Activated CD4-positive, alpha-beta T cell treated with anti-CD3 and anti-CD28 coated beads, Interleukin-2, amount 50 U/mL, for 1 hour (primary cell): ENCODE measurements at places on chromosomes 3 and 15.
A peak's percentile ranks its signal among the peaks of the same experiment; 100 is the strongest.

DNA sequence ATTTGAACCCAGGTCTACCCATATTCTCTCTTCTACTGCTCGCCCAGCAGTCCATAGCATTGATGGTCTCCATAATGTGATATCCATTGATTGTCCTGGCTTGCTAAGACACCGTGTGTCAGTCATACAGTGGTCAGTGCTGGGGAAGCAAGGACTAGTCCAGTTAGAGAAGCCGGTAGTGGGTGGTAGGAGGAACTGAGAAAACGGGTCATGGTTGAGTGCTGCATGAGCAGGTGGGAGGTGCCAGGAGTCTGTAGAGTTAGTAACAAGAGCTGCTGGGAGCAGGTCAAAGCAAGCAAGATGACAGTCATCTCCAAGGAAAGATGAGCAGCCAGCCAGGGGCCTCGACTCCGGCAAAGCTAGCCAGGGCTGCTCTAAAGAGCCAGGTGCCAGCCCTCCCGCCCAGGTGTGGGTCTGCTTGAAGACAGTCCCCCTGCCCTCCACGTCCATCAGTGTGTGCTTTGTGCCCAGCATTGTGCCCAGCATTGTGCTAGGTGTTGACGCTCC lies 29.5 kb upstream of the USP3 start:
- no peak for DNase-seq

DNA sequence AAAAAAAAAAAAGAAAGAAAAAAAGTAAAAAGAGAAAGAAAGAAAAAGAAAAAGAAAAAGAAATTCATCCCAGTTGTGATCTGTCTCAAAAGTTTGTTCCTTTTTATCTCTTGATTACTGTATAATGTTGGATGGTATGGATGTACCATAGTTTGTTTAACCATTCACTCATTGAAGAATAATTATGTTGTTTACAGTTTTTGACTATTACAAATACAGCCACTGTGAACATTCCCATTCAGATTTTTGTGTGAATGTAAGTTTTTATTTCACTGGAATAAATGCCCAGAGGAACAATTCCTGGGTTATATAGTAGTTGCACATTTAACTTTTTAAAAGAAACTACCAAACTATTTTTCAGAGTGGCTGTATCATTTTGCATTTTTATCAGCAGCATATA lies 10.3 kb upstream of the CCR8 start:
- no peak for DNase-seq

- DNase-seq, result no peak
Observed at GRCh38 chr3:134459562-134459961, 26.2 kb downstream of the ANAPC13 start.

DNA sequence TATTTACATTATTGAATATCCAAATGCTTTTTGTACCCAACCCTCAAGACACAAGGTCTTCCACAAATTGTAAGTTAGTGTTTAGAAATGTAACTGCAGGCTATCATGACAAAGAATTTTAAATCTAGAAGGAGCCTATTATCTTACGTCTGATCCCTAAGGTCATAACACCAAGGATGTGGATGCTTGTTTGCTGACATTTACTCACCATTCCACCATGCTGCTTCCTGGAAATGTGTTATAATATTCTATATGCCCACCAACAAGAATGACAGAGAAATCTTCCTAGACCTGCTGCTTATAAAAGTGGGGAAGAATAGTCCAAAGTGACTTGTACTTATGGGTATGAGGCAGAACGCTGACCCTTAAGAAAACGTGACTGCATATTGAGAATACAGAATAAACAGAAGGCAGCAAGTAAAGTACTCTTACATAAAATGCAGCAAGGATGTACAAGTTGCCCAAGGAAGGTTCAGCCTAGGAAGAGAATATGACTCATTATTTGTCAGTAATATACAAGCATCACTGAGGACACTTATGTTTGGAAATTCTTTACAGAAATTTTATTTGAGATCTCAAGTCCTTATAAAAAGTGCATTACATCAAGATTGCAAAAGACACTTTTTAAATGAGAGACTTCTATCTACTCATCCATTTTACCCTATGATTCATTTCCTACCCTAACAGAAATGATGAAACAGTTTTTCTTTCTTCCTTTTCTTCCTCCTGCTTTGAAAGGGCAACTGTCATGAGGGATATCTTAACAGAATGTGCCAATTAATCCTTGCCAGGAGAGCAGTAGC lies 59.6 kb downstream of the ESYT3 start:
- DNase-seq, result no peak

GRCh38 chr15:60548101-60548500 lies 69.2 kb upstream of the ICE2 start:
- DNase-seq, result peak; percentile 44

DNA sequence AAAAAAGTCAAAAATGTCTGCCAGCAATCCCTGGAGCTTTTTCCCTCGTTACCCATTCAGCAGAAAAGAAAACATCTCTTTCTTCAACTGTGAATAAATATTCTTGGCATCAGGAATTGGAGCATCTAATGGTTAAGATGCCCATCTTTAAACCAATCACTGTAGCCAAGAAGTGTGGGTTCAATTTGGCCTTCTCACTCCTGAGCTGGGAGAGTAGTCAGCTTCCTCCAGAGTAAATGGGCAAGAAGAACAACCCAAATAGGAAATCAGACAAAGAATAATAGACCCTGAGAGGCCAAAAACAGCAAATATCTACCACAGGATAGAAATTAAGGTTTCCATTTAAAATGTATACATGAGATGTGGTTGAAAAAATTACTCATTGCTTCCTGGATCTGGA lies 508.0 kb upstream of the MDFIC2 start:
- DNase-seq, result no peak

- no peak for DNase-seq
Observed at GRCh38 chr15:68431037-68431791, 749 bp downstream of the ITGA11 start.

GRCh38 chr3:181933052-181933618 lies 221.4 kb downstream of the SOX2 start:
- DNase-seq, result no peak

GRCh38 chr3:168117853-168118313 lies 22.2 kb upstream of the GOLIM4 start:
- no peak for DNase-seq

- no peak for DNase-seq
Observed at GRCh38 chr3:170228093-170228766, 6.0 kb downstream of the PRKCI start.

GRCh38 chr3:43760938-43761337 lies 70.2 kb downstream of the ABHD5 start:
- DNase-seq, result no peak

DNA sequence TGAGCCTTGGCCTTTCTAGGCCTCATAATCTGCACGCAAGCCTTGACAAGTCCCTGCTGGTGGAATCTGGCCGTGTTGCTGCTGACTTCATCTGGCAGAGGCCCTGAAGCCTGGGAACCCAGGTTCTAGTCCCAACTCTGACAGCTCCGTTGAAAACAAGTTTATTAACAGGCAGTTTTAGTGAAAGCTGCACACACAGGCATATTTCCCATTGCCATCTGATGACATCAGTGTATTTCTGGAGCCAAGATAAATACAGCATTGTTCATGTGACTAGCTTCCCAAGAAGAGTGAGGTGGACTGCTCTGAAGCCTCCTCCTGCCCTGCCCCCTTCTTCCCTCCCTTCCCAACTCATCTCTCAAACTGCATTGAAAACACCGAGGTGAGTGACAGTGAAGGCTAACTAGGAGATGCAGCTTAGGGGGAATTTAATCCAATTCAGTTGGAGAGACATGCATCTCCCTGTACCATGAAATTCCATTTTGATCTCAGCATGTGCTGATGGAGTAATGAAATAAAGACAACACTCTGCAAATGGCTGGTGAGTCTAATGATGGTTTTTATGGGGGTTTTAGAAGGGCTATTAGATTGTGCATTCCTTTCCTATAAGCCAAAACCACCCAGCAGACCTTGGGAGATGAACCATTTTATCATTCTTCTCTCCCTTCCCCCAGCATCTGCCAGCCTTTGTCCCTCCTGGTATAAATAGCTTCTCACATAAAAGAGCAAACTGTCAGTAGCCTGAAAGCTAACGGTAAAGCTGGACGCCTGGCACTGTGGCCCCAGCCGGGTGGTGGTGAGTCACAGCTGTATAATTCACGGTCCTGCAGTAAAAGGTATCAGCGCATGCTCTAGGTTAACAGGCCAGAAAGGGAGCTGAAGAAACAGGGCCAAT lies 38.0 kb downstream of the PRICKLE2 start:
- DNase-seq, result no peak

DNA sequence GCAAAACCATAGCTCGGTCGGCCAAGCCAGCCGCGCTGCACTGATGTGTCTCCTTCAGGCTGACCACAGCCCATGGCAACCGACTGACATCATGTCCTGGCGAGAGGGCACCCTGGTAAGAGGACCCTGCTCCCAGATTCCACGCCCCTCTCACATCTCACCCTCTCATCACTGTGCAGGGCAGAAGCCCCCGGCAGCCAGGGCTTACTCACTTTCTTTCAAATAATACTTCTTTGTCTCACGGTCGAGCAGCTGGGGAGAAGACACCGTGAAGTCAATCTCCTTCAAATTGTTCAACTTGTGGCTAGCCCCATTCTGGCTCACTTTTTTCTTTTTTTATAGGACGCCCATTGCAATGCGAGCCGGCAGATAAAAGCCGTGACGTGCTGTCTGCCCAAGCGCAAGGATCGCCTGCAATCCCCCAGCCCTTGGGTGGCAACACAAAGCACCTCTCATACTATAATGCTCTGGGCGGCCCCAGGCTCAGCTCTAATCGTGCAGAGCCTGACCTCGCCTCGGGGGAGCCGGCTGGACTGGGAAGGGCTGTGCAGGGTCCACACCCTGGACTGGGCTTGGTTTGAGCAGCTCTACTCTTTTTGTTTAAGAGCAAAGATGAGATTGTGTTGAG lies 33.6 kb downstream of the VGLL4 start:
- DNase-seq, result no peak

GRCh38 chr3:72390841-72391240 lies 457.4 kb downstream of the SHQ1 start:
- no peak for DNase-seq

- no peak for DNase-seq
Observed at GRCh38 chr3:171765511-171765887, 44.8 kb downstream of the PLD1 start.

DNA sequence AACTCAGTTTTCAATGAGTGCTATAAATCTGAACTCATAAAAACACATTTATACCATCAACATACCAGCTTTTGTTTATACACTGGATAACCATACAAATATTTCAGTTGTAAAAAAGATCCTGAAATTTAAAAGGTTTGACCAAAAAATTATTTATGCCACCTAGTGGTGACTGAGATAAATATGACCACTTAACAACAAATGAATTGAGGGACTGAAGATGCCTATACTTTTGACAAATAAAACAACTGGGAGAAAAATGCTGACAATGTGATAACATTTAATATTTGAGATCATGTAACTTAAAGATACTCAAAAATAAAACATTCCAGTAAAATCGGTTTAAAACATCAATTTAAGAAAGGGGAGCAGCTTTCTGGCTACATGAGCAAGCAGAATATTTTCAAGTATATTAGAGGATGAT lies 30.4 kb downstream of the ATG3 start:
- DNase-seq, result no peak

DNA sequence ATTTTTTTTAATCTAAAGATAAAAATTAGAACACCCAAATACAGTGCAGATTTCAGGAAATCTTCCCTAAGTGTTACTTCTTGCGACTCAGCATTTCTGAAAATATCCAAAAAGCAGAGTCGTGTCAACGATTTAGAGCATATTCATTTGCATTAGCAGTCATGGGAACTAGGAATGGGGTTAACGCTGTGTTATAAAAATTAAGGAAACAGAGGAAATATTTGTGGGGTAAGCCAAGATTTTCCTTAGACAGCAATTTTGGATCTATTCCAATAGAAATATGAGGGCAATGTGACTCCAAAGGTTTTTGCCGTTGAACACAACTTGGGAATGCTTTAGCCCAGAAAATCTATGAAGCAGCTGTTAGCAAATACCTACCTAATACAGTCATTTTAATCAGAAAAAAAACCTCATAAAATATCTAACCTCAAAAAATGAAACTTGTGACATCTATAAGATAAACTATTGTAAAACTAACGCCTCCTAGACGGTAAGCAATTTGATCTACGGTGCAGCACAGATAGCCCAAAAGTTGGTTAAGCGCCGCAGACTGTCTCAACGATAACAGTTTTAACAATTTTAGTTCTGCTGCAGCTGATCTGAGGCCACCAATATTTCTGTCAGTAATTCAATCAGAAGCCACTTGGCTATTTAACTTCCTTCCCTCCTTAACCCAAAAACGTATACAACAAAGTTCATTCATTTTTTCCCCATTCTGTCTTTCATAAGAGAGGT lies 5.8 kb upstream of the ATP11B start:
- no peak for DNase-seq

- no peak for DNase-seq
Observed at GRCh38 chr3:125214738-125215137, 2.2 kb upstream of the SLC12A8 start.

GRCh38 chr3:165523801-165524200 lies 313.4 kb downstream of the BCHE start:
- no peak for DNase-seq

DNA sequence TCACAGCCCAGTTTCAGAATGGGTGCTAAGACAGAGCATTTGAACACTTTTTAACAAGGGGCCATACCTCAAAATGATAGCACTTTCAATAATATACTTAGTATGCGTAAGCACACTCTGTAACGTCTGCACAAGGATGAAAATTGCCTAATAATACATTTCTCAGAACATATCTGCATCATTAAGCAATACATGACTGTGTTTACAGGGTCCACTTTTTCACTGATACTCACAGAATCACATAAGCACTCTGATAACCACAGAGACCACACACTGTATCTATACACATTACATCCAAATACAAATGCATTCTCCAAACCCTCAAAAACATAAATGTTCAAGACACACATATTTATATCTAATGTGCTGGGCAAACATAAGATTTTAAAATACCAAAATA lies 79.8 kb downstream of the NR1I2 start:
- DNase-seq, result no peak

DNA sequence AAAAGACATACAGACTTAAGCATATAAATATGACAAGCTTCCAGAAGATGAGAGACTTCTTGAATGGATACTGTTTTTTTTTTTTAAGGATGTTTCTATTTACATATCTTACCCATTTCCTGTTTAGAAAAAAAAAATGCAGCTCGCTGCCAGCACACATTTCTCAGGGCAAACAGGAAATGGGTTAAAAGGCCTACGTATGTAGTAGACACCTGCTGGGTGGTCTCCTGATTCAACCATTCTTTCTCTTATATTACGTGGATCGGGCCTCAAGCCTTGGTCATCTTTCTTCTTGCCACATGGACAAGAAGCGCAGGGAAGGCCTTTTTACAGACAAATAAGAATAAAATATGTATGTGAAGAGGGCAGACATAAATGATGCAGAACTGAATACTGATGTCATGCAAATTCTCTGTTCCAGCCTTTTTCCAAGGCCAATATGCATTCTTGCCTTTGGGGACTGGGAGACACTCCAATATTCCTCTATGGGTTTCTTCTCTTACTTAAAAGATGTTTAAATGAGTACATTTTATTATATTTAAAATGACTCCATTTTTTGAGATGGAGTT lies 35.0 kb upstream of the TJP1 start:
- no peak for DNase-seq

DNA sequence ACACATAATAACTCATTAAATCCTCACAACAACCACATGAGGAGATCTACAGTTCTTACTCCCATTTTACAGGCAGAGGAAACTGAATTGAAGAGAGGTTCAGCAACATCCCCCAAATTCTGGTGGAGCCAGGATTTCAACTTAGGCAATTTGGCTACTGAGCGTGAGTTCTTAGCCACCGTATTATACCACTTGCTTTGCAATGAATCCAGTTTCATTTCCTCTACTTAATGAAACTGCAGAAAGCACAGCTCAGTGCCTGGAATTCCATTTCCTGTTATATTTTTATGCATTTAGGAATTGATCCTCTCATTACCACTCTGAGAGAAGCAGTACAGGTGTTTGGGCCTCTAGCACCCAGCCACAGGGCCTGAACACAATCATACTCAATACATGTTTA lies 4.3 kb downstream of the ZNF860 start:
- no peak for DNase-seq
